WTC11 (cell line): ENCODE measurements at places on chromosomes 13 and 19. TPM values are rescaled to one million over a fixed set of nuclear protein-coding genes. Genes with fewer than 3 reads are reported as not detected.
A peak's percentile ranks its signal among the peaks of the same experiment; 100 is the strongest.

GRCh38 chr19:5144545-5145179 is 175.7 kb downstream of the KDM4B start:
- DNase-seq = no peak
- H3K4me3 ChIP-seq = no peak overlapping the region
- H3K36me3 ChIP-seq = peaks cover 7% of the 10 kb centered on the region
- H3K4me1 ChIP-seq = no peaks in the 10 kb centered on the region

DNA sequence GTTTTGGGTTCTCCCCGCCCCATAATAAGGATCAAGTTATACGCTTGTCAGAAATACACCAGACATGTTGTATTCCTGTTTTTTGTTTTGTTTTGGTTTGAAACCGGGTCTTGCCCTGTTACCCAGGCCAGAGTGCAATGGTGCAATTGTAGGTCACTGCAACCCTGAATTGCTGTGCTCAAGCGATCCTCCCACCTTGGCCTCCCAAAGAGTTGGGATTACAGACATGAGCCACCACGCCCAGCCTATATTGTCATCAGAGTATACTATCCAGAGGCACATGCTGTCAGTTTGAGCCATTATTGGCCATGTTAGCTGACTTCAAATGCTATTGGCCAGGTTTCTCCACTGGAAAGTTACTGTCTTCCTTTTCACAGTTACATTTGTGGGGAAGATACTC is 9.8 kb downstream of the SAFB start:
- no peak for DNase-seq
- peaks cover 2% of the 10 kb centered on the region for H3K4me1 ChIP-seq
- H3K4me3 ChIP-seq = no peak overlapping the region
- H3K36me3 ChIP-seq = peaks cover 19% of the 10 kb centered on the region

- no peaks in the 10 kb centered on the region for H3K27me3 ChIP-seq
- no peak overlapping the region for H3K4me3 ChIP-seq
- H3K4me1 ChIP-seq = no peaks in the 10 kb centered on the region
- H3K27ac ChIP-seq = no peak overlapping the region
Measured at GRCh38 chr13:94427313-94427953, 52.0 kb downstream of the DCT start.

DNA sequence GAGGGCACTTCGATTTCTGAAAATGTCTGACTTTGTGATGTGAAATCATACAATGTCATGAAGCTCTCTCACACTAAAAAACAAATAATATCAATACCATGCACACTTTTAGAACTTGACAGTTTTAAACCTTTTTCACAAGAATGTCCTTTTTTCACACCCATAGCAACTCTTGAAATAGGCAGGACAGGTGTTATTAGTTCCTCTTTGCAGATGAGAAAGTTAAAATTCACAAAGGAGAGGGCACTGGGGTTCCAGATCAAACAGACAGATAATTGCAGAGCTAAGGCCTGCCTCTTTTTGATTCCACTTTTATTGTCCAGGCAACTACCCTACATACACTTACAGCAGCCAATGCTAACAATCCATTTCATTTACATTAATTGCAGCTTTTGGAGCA is 142.8 kb downstream of the KLF12 start:
- H3K36me3 ChIP-seq = no peaks in the 10 kb centered on the region
- no peak overlapping the region for H3K27ac ChIP-seq
- H3K27me3 ChIP-seq = no peaks in the 10 kb centered on the region
- DNase-seq = no peak

DNA sequence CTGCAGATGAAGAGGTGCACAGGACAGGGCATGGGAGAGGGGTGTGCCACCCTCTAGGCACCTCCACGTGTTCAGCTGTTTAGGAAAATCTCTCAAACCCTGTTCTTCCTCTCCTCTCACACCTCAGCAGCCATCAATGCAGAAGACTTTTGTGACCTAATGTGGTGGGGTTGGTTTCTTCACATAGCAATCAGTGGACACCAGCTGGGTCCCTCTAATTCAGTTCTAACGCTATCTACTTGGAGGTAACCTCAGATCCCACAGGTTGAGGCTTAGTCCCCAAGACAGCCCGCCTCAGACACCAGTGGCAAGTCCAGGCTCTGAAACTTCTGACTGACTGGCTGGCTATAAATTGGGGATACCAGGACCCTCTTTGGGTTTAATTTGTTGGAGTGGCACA is 69.9 kb upstream of the ANKRD10 start:
- peaks cover 3% of the 10 kb centered on the region for H3K27me3 ChIP-seq
- H3K4me3 ChIP-seq = no peak overlapping the region
- H3K27ac ChIP-seq = no peak overlapping the region
- no peak for DNase-seq
- peaks cover 5% of the 10 kb centered on the region; the same call in 1 of the 2 replicates for H3K4me1 ChIP-seq

DNA sequence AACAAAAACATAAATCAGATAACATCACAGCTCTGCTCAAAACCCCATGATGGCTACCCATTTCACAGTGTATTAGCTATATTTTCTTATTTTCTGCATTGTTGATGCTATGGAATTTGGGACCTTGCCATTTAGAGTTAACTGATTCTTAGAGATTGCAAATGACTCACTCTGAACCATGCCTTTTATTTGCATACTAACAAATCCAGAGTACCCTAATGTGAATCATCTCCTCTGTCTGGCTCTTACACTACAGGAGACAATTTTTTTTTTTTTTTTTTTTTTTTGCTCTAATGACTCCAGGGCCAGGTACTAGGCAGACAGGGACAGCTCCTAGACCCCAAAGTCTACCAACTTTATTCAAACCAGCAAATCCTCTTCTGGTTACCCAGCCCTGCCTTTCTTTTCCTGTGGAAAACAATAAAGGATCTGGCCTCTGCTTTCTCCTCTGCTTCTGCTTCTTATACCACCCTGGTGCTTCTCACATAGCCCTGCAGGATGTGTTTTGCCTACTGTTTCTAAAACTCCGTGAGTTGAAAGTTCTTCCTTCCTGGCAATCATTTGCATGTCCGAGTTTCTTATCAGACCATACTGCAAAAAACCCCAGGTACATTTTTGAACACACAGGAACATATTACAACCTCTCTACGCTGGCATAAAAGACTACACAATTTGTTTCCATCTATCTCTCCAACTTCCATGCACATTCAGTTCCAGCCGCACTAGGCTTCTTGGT is 10.6 kb upstream of the ZNF460 start:
- H3K27ac ChIP-seq = 0 out of 2 replicates have a peak overlapping the region, but pooled peaks have one; percentile 29
- no peak overlapping the region for H3K4me3 ChIP-seq
- no peaks in the 10 kb centered on the region; the same call in 1 of the 2 replicates for H3K27me3 ChIP-seq
- no peak for DNase-seq
- peaks cover 6% of the 10 kb centered on the region for H3K4me1 ChIP-seq
- H3K36me3 ChIP-seq = no peaks in the 10 kb centered on the region

DNA sequence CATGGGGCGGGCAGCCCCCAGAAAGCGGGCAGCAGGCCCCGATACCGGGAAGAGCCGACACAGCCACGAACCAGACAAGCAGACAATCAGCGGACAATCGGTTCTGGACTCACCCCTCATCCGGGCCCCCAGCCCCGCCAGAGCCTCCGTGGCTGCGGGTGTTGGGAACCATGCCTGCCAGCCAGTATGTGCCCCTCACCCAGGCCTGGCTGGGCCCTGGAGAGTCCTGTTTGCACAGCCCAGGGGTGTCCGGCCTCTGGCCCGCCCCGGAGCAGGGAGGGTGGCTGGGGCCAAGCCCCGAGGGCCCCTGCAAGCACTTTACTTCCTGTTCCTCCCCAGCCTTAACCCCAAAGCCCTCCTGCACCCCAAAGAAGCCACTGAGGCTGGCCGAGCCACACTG is 7.8 kb downstream of the PODNL1 start:
- H3K36me3 ChIP-seq = peaks cover 22% of the 10 kb centered on the region
- no peaks in the 10 kb centered on the region for H3K27me3 ChIP-seq
- H3K4me1 ChIP-seq = peaks cover 16% of the 10 kb centered on the region
- DNase-seq = no peak

GRCh38 chr13:23725922-23726321 is 155.7 kb downstream of the TNFRSF19 start:
- DNase-seq = no peak
- no peak overlapping the region for H3K27ac ChIP-seq
- no peaks in the 10 kb centered on the region for H3K27me3 ChIP-seq
- no peaks in the 10 kb centered on the region; the same call in 1 of the 2 replicates for H3K36me3 ChIP-seq

DNA sequence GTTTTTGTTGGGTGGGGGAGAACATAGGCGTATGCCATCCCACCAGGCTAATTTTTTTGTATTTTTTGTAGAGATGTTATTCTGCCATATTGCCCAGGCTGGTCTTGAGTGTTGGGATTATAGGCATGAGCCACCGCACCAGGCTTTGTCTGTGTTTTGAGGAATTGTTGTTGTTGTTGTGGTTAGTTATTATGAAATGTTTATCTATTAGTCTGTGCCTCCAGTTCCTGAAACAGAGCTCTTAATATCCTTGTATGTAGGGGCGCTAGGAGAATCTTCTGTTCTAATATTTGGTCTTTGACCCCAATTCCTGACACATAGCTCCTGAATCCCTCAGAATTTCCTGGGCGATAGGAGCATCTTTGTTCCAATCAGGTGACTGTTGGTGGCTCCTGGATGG is 5.6 kb upstream of the LATS2 start:
- no peaks in the 10 kb centered on the region for H3K36me3 ChIP-seq
- no peak overlapping the region for H3K4me3 ChIP-seq
- no peaks in the 10 kb centered on the region for H3K27me3 ChIP-seq
- H3K4me1 ChIP-seq = peaks cover 14% of the 10 kb centered on the region
- no peak for DNase-seq

DNA sequence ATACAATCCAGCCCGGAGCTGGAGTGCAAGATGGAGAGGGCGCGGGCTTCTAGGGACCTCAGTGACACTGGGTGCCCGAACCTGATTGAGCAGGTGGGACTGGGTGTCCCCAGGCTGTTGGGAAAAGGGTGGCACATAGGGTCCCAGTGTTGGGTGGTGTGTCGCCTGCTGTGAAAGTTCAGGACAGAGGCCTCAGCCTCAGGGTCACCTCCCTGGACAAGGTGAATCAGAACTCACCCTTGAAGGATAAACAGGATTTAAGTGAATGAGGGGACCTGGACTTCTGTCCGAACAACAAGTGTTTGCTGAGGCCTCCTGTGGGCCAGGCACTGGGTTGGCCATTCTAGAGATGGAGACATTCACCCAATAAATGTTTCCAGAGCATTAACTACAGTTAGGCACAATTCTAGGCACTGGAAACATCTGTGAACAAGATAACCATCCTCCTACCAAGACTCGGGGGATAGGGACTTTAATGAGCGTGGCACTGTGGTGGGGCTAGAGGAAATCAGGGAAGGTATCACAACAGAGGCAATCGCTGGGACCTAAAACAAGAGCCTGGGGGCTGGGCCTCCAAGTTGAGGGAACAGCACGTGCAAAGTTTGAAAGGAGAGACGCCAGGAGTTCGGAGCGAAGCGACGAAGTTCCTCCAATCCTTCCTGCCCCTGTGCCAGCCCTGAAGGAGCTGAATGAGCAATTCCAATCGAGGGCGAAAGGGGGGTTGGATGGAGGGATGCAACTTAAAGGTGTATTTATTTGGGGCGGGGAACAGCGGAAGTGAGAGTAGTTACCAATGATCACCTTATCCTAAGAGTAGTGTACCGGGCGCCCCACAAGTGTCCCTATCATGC is 921 bp upstream of the POLD1 start:
- DNase-seq = peak; percentile 38
- H3K4me1 ChIP-seq = peaks cover 21% of the 10 kb centered on the region
- H3K4me3 ChIP-seq = peak overlapping the region; percentile 92
- H3K27me3 ChIP-seq = no peaks in the 10 kb centered on the region

- no peaks in the 10 kb centered on the region for H3K36me3 ChIP-seq
- H3K4me3 ChIP-seq = no peak overlapping the region
- DNase-seq = no peak
- H3K4me1 ChIP-seq = peaks cover 11% of the 10 kb centered on the region
Measured at GRCh38 chr13:29448174-29448573, 147.3 kb downstream of the SLC7A1 start.

DNA sequence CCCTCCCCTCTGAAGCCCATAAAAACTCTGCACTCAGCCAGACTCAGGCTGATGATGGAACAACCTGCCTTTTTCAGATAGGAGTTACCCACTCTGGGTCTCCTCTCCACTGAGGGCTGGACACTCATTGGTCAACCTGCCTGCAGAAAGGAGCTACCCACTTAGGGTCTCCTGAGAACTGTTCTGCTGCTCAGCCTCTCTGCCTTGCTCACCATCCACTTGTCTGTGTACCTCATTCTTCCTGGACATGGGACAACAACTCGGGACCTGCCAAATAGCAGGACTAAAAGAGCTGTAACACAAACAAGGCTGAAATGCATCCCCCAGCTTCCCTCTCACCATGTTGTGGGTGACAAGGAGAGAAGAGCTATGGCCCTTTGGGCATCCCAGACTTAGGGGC is 18.4 kb upstream of the RCBTB2 start:
- peaks cover 29% of the 10 kb centered on the region for H3K36me3 ChIP-seq
- no peak for DNase-seq
- H3K4me3 ChIP-seq = no peak overlapping the region
- H3K27me3 ChIP-seq = no peaks in the 10 kb centered on the region
- no peaks in the 10 kb centered on the region for H3K4me1 ChIP-seq

GRCh38 chr19:2719920-2720776 is 1.0 kb downstream of the DIRAS1 start:
- peaks cover 9% of the 10 kb centered on the region for H3K36me3 ChIP-seq
- peaks cover 8% of the 10 kb centered on the region for H3K4me1 ChIP-seq
- H3K4me3 ChIP-seq = peak overlapping the region; percentile 58
- H3K27ac ChIP-seq = no peak overlapping the region
- peak; percentile 56 for DNase-seq

DNA sequence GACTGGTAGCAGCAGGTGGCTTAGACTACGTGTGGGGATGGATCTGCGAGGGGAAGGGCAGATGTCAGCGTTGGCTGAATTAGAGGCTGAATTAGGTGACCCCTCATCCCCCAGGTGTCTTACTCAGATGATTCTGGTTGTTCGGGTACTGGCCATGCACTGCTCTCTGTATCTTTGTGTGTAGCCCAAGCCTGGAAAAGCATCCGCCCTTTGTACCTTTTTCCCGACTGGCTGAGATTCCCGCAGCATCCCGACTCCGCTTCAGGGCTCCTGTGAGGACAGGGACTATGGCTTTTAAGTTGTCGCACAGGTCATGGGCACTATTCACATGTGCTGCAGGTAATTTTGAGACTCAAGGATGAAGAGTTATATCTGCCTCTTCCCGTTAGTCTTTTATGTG is 7.2 kb downstream of the TFDP1 start:
- no peak for DNase-seq
- H3K36me3 ChIP-seq = peaks cover 40% of the 10 kb centered on the region
- no peak overlapping the region for H3K27ac ChIP-seq
- H3K4me1 ChIP-seq = no peaks in the 10 kb centered on the region
- H3K4me3 ChIP-seq = no peak overlapping the region
- no peaks in the 10 kb centered on the region for H3K27me3 ChIP-seq

GRCh38 chr13:28286263-28286662 is 147.9 kb downstream of the PAN3 start:
- H3K4me3 ChIP-seq = no peak overlapping the region
- H3K36me3 ChIP-seq = peaks cover 45% of the 10 kb centered on the region
- H3K27ac ChIP-seq = no peak overlapping the region
- DNase-seq = no peak

SLC5A5 gene
- total RNA-seq = 2.5 TPM in 3 replicates

SULT2B1 gene
- 0.96 to 2.1 TPM (median 1.3 TPM) in 3 replicates for total RNA-seq

SLC27A1 gene
- total RNA-seq = 8.6 to 12.1 TPM (median 10.1 TPM) in 3 replicates

TGFBR3L gene
- 4.1 to 7.4 TPM (median 6.5 TPM) in 3 replicates for total RNA-seq

KLF12 gene
- 7.7 to 8.5 TPM (median 8.3 TPM) in 3 replicates for total RNA-seq

TEX26 gene
- not detected in 3 replicates for total RNA-seq

FFAR2 gene
- total RNA-seq = not detected in 3 replicates

SGCG gene
- not detected in 3 replicates for total RNA-seq

SMIM44 gene
- not detected in 3 replicates for total RNA-seq

IGSF23 gene
- total RNA-seq = not detected in 3 replicates

ATXN8OS gene
- total RNA-seq = not detected in 3 replicates
